ENCODE measurements at places on chromosomes 7 and 10.
A peak's percentile ranks its signal among the peaks of the same experiment; 100 is the strongest.

GRCh38 chr7:131067220-131067619 lies 260.5 kb upstream of the MKLN1 start:
- ATAC-seq = no peak

DNA sequence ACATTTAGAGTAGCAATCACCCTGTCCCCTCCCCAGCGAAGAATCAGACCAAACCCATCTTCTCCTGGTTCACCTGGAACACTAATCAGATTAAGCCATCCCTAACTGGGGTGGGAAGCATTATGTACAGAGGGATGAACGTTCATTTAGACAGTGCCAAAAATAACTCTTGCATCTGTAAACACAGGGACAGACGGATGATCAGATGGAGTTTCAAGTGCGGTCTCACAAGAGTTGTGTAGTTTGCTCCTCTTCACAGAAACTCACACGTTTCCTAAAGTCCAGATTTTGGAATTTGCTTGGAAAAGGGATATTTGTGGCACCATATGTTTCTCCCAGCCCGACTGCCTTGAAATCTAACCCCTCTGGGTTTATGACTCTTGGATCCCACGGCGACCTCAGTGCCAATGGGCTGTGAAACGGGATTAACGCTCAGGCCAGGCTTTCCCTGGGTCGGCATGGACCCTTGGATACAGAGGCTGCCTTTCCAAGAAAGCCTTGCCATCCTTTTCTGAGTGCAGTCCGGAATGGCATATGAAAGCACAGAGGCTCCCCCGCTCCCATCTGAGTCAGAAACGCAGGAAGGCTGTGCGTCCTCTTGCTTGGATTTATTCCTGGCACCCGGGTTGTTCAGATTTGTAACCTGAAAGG lies 293.2 kb upstream of the HABP2 start:
- no peak for ATAC-seq

DNA sequence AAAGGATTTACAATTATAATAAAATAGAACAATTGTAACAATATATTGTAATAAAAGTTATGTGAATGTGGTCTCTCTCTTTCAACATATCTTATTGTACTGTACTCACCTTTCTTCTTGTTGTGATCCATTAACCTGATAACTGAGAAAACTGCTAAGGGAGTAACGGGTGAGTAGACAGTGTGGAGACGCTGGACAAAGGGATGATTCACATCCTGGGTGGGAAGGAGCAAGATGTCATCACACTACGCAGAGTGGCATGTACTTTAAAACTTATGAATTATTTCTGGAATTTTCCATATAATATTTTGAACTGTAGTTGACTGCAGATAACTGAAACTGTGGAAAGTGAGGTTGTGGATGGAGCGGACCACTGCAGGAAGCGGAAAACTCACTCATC lies 91.2 kb upstream of the PLPP4 start:
- no peak for ATAC-seq

- no peak for ATAC-seq
Observed at GRCh38 chr7:91345449-91345848, 81.2 kb downstream of the FZD1 start.

DNA sequence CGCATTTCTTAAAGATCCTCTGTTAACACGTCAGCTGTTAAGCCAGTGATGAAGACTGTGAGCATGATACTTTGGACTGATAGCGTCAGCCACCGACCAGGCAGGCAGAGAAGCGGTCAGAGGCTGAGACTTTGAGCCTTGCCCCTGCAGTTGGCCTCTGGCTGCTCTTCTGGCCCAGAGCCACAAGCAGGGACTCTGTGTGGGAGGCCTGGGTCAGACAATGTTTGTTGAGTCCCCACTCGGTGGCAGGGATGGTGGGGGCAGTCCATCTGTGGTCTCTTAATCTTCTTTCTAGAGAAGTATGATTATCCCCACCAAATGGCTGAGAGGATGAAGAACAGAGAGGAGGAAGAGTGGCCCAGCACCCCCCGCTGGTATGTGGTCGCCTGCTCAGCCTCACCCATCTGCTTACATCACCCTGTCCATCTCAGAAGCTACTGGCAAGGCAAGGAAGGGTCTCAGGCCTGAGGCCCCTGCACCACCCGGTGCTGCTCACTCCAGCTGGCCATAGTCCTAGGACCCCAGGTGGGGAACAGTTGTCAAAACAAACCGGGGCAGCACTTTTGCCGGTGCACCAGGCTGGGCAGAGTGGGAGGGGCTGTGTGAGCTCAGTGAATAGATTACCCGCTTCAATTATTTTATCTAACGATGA lies 202.9 kb downstream of the GRID1 start:
- no peak for ATAC-seq

DNA sequence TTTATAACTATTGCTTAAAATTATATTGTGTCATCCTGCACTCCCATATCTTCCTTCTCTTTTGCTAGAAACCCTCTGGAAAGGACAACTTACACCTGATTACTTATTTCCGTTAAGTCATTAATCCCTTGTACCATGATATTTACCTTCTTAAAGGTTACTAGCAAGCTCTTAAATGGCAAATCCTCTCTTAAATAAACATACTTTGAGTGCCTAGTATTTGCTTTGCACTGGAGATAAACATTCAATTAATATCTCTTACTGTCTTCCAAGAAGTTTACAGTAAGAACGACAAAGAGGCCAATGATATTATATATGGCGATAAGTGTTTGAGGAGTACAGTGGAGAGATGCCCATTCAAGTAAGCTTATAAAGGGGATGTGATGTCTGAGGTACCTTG lies 278.3 kb downstream of the HGF start:
- ATAC-seq = no peak

DNA sequence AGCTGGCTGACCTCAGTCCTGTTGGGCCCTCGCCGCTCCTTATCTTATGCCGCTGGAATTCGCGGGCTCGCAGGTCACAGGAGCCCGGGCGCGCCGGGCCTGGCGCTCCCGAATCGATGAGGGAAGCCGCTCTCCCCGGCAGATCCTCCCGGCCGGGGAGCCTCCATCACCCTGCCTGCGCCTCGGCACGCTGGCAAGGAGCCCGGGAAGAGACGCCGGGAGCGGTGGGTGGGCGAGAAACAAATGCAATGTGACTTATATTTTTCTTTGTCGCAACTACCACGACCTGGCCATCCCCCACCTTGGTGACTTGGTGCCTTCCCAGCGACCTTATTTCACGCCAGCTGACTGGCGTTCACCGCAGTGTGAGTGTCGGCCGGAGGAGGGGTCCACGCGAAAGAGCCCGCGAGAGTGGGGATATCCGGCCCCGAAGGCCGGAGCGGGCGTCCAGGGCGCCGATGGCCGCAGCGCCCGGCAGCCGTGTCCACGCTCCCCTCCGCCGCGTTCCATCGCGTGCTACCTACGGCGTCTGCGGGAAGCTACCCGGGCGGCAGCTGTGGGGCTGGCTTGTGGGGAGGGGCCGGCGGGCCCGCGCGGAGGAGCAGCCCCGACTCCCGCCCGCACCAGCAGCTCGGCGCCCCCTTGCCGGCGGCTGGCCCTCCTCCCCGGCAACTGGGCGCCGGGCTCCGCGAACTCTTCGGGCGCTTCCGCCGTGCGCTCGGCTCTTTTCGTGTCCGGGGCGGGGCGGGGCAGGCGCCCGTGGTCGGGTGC lies 494 bp upstream of the BMPR1A start:
- ATAC-seq = peak; percentile 97

DNA sequence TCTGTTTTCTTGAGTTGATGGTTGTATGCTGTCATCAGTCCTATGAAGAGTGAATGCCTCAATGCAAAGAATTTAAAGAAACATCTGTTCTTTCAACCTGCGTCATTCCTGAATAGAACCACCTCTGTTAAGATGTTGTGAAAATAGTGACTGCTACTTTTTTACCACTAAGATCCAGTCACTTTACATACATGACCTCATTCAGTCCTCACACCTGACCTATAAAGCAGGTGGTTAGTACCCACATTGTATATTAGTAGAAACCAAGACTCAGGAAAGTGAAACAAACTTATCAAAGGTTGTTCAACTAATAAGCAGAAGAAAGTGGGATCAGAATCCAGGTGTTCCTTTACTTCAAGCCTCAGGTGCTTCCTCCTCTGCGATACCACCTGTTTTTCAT lies 64.8 kb downstream of the ITGB8 start:
- no peak for ATAC-seq

GRCh38 chr7:76354981-76355730 lies 3.6 kb downstream of the YWHAG start:
- no peak for ATAC-seq

- ATAC-seq = no peak
Observed at GRCh38 chr7:3162289-3162688, 118.6 kb upstream of the CARD11 start.

- ATAC-seq = no peak
Observed at GRCh38 chr10:15237351-15237750, 68.9 kb upstream of the NMT2 start.

- no peak for ATAC-seq
Observed at GRCh38 chr10:108696792-108697477, 1226.4 kb downstream of the XPNPEP1 start.

- no peak for ATAC-seq
Observed at GRCh38 chr10:70604106-70604505, 1.6 kb upstream of the PRF1 start.

DNA sequence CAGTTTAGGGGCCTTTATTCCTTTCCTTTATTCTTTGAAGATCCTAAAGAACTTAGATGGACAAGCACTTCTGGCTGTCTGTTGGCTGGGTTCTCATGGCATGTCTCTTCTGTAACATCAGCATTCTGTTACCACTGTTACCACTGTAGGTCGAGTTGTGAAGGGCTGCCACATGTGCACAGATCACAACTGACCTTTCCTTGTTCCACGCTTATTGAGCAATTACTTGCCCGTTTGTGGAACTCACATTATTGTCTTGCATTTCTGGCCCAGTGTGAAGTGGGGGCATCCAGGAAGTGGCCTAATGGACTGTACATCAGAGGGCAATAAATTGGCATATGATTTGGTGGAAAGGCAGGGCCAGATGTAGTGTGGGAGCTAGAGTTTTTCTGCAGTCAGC lies 23.7 kb downstream of the GBF1 start:
- no peak for ATAC-seq

GRCh38 chr10:70588859-70589570 lies 13.5 kb downstream of the PRF1 start:
- no peak for ATAC-seq

DNA sequence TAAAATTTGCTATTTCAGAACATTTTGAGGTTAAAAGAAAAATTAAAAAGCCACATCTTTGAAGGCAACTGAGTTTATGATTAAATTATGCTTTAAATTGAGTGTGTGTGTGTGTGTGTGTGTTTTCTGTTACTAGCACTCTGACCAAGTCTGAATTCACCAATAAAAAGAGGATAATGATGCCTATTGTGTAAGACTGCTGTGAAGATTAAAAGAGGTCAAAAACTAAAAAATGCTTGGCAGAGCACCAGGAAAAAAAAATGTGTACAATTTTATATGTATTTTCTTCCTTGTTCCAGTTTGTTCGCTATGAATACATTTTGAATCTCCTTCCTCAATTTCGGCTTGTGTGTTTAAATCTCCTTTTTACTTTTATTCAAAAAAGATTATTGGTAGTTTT lies 316.6 kb upstream of the MAGI2 start:
- no peak for ATAC-seq

DNA sequence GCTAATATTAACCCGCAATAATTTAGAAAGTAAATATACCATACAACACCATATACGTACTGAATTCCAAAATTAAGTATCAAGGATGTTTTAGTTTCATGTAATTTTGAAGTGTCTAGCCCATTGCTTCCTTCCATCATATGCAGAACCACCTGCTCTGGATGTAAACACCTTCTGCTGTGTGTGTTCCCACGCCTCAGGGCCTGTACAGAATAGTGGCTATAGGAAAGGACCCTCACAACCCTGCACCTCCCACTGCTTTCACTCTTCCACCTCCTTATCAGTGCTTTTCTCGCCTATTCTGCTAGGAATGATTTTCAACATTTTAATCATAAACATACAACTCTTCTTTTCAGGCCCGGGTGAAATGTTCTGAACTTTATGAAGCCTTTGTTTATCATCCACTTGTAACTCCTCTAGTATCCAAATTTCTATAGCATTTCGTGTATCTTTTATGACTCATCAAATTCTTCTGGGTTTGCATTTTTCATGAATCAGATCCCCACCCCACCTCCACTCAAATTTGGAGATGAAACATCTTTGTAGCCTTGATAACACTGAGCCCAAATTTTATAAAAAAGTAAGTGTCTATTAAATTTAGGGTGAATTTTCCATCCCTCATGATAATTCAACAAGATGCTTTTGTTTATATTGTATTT lies 1106.8 kb upstream of the C7orf33 start:
- ATAC-seq = no peak

Measured in esophagus mucosa (tissue), 1 donor.